Stimulated activated CD8-positive, alpha-beta memory T cell treated with anti-CD3 and anti-CD28 coated beads, Interleukin-12 subunit alpha, Interleukin-12 subunit beta, amount 100 ng/mL, for 4 hours (primary cell): ENCODE measurements at places on chromosomes 12 and 14.

- DNase-seq, result no peak
These were observed 280.0 kb downstream of the RAD51B start for GRCh38 chr14:68099495-68100045.

GRCh38 chr14:42110167-42110566 lies 503.5 kb downstream of the LRFN5 start:
- DNase-seq, result no peak

GRCh38 chr12:43638806-43639205 lies 86.8 kb upstream of the ADAMTS20 start:
- no peak for DNase-seq

DNA sequence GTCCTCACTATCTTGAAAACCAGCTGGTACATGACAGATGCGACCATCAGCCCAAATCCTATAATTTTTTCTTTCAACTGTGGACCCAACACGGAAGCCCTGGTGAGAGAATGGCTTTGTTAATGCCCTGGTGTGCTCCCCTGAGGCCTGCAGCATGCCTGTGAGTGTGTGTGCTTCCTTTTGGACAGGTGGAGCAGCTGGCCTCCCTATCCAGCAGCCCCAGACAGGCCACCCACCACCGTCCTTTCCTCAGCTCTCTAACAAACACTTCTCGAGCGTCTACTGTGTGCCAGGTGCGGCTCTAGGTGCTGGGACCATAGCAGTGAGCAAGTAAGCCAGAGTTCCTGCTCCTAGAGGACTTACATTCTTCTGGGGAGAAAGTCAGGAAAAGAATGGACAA lies 78.9 kb upstream of the GZMB start:
- DNase-seq, result no peak

GRCh38 chr12:1297639-1298175 lies 296.7 kb downstream of the FBXL14 start:
- no peak for DNase-seq

- DNase-seq, result no peak
These were observed 61.6 kb downstream of the PPP2R5C start for GRCh38 chr14:101823066-101823465.

GRCh38 chr12:45076417-45077026 lies 25.6 kb upstream of the DBX2 start:
- no peak for DNase-seq

DNA sequence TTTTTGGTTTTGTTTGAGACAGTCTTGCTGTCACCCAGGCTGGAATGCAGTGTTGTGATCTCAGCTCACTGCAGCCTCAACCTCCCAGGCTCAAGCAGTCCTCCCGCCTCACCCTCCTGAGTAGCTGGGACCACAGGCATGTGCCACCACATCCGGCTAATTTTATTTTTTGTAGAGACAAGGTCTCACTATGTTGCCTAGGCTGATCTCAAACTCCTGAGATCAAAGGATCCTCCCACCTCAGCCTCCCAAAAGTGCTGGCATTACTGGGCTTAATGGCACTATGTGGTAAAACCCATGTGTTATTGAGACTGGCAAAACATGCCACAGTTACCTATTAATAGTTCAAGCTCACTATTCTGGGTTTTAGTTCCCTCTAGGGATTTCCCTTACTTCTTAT lies 51.2 kb upstream of the KCNH3 start:
- no peak for DNase-seq

DNA sequence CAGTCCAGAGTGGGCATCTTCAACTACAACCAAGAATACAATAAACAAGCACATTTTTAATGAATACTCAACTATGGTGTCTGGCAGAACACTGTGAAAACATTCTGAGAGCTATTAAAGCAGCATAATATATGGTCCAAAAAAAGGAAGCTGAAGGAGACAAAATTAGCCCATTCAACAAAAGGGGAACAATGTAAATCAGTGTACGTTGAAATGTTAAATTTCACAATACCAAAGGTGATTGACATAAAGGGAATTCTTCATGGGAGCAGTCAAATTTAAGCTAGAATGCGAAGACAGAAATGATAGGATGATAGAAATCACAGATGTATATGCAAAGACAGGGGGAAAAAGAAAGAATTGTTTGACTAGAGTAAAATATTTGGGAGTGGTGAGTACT lies 41.3 kb upstream of the SYCP3 start:
- no peak for DNase-seq
